ENCODE measurements at places on chromosomes 1 and 21.

DNA sequence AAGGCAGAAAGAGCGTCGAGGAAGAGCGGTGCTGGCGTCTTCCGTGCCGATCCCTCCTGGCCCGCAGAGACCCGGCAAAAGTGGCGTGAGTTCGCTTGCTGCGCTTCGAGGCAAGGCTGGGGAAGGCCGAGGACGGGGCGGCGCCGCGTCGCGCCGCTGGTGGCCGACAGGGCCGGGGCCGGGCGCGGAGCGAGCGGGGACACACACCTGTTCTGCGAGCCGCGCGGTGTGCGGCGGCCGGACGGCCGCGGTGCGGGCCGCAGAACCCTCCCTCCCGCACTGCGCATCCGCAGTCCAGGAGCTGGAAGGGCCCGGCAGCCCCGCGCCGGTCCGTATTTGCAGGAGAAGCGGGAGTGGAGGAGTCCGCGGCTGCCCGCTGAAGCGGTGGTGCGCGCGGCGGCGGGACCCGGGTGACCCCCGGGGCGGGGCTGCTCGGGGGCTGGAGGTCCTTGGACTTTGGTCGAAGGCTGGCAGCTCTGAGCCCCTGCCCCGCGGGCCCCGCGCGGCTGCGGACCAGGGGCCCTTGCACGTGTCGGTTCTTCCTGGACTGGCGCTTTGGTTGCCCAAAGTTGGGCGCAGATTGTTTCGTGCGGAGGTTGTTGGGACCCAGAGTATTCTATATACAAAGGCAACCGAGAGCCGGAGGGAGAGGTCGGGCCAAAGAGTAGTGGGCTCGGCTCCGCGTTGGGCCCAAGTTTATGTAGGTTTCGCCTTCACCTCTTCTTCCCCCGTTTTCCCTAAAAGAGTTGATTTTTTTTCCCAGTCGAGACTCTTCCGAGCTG lies 2.6 kb downstream of the RNF220 start:
- no peak for DNase-seq

- DNase-seq: no peak
Observed at GRCh38 chr1:182829285-182829932, 9.7 kb upstream of the DHX9 start.

GRCh38 chr1:220873868-220874655 lies 5.2 kb upstream of the HLX start:
- no peak for DNase-seq

- no peak for DNase-seq
Observed at GRCh38 chr21:29721221-29721620, 218.6 kb downstream of the GRIK1 start.

DNA sequence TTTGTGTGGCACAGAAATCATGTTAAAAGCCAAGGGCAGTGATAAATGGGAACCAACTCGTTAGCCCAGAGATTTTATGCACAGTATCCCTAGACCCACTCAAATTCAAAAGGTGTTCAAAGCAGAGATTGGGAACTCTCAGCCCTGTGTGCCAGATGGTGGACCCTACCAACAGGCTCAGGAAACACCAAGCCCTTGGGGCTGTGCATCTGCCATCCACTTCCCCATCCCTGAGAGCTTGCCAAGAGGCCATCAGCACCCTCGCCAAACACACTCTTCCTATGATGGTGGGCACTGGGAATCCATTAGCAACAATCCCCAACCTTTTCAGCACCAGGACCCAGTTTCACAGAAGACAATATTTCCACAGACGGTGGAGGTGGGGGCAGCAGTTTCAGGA lies 194.2 kb upstream of the NFIA start:
- DNase-seq: no peak

GRCh38 chr1:235417086-235417697 lies 50.0 kb downstream of the TBCE start:
- peak; percentile 26 for DNase-seq

DNA sequence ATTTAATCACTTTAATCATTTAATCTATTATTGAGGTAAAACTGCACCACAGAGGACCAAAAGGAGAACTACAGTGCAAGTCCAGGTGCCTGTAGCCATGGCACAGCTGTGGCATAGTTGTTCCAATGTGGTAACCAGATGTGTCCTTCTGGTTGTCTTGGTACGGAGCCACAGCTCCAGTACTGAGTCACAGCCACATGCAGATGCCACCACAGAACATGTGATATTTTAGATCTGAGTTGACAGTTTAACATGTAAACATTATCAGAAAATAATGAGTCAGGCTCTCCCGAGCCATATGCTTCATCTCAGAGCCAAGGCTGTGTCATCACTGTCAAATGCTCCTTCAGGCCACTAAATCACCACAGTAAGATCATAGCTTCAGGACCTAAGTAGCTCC lies 56.4 kb upstream of the RGS7 start:
- no peak for DNase-seq

GRCh38 chr1:153588482-153588881 lies 22.8 kb upstream of the S100A2 start:
- no peak for DNase-seq

GRCh38 chr21:33884376-33885171 lies 31.0 kb downstream of the ATP5PO start:
- DNase-seq: no peak

GRCh38 chr21:30829659-30830058 lies at the start of gene KRTAP7-1:
TSS of gene KRTAP7-1 (minus strand) at chr21:30829759. CDS start at chr21:30829698, 61 bp downstream.
- no peak for DNase-seq

DNA sequence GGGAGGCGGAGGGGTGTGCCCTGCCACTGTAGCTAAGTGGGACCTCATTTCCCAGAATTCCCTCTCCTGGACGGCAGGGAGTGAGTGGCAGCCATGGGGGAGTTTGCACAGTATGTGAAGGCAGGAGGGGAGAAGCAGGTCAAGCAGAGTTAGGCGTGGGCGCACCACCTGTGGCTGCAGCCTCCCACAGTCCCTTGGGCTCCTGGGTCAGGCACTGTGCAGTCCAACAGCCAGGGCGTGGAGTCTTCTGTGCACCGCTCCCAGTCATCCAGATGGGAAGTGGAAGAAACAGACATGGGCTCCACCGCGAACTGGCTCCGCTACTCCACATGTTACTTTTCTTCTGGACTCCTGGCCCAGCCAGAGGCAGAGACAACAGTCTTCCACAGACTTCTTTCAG lies 85.4 kb upstream of the TIAM1 start:
- no peak for DNase-seq

GRCh38 chr1:4220362-4220761 lies 320.3 kb upstream of the C1orf174 start:
- DNase-seq: no peak

DNA sequence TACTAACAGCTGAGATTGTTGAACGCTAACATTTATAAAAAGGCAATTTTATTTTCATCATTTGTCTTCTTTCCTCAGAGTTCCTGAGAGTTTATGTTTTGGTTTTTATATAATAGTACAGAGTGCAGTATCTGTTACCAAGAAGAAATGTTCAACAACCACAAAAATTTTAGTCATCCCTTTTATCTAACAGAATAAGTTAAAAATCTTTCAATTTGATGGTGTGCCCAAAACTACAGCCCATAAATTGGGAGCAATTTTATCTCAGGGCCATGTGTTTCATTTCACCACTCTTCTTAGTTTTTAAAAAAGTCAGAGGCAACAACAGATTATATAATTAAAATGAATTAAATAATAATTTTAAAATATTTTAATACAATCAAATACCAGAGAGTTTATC lies 37.1 kb downstream of the NEXN start:
- no peak for DNase-seq

GRCh38 chr1:208756339-208756981 lies 512.3 kb upstream of the PLXNA2 start:
- no peak for DNase-seq
